ENCODE measurements at places on chromosomes 16 and 17. TPM values are rescaled to one million over a fixed set of nuclear protein-coding genes. Genes with fewer than 3 reads are reported as not detected.

The PRSS22 gene
- total RNA-seq, result not detected

The SP2 gene
- total RNA-seq, result 0.72 TPM

The HSD3B7 gene
- 9.4 TPM for total RNA-seq

The ASPHD1 gene
- 4.1 TPM for total RNA-seq

The SYNGR3 gene
- total RNA-seq, result 1.9 TPM

The GOT2 gene
- total RNA-seq, result 45.5 TPM

The TERB1 gene
- under 0.01 TPM for total RNA-seq

The GRIN2A gene
- under 0.01 TPM for total RNA-seq

- H3K4me1 ChIP-seq, result no peaks in the 10 kb centered on the region
- no peak overlapping the region for H3K4me3 ChIP-seq
- H3K36me3 ChIP-seq, result no peaks in the 10 kb centered on the region
Observed at GRCh38 chr16:55154262-55154661, 169.7 kb upstream of the IRX6 start.

- no peak overlapping the region for H3K27ac ChIP-seq
- H3K27me3 ChIP-seq, result no peaks in the 10 kb centered on the region
Observed at GRCh38 chr17:58334661-58335060, 6.1 kb upstream of the TSPOAP1 start.

- H3K27me3 ChIP-seq, result no peaks in the 10 kb centered on the region
- peaks cover 22% of the 10 kb centered on the region for H3K4me1 ChIP-seq
- H3K4me3 ChIP-seq, result no peak overlapping the region
- DNase-seq, result no peak
Observed at GRCh38 chr16:75086688-75087374, 29.7 kb downstream of the LDHD start.

DNA sequence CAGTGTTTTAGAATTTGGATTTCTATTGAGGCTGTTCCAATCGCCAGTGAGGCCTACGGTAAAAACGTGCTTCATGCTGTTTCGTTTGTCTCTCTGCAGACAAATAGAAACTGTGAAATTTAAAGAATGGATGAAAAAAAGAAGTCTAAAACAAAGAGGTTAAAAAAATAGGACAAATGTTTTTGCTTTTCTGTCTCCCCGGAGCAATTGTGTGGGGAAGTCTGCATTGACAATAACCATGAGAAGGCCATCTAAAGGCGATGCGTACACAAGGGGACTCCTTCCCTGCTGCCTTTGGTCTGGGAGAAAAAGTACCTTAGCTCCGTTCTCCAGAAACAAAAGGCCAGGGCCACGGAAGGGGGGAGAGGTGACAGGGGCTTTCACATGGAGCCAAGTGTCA lies 4.6 kb upstream of the ZFHX3 start:
- no peaks in the 10 kb centered on the region for H3K27me3 ChIP-seq
- H3K4me3 ChIP-seq, result no peak overlapping the region
- H3K36me3 ChIP-seq, result no peaks in the 10 kb centered on the region

DNA sequence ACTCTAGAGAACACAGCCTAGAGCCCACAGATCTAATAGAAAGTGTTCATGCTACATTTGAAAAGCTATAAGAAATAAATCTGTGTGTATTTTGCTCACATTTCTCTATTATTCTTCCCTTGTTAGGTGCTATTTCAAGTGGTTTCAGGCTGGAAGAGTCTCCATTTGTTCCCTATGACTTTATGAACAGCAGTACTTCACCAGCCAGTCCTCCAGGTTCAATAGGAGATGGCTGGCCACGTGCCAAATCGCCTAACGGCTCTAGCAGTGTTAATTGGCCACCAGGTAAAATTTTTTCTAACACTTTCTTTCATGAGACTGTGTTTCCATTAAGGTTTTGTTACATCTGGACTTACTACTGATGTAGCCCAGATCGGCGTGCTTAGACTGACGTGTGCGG lies 30.7 kb upstream of the SLC5A11 start:
- no peaks in the 10 kb centered on the region for H3K27me3 ChIP-seq
- DNase-seq, result no peak
- peaks cover 64% of the 10 kb centered on the region for H3K36me3 ChIP-seq
- peaks cover 5% of the 10 kb centered on the region for H3K4me1 ChIP-seq

GRCh38 chr16:20026361-20027072 lies 47.2 kb downstream of the GPR139 start:
- no peak overlapping the region for H3K4me3 ChIP-seq
- no peaks in the 10 kb centered on the region for H3K4me1 ChIP-seq
- H3K27me3 ChIP-seq, result no peaks in the 10 kb centered on the region
- no peak for DNase-seq

- no peak for DNase-seq
- no peaks in the 10 kb centered on the region for H3K4me1 ChIP-seq
- H3K4me3 ChIP-seq, result no peak overlapping the region
- H3K27ac ChIP-seq, result no peak overlapping the region
- H3K36me3 ChIP-seq, result no peaks in the 10 kb centered on the region
Observed at GRCh38 chr16:22633799-22634198, 123.1 kb downstream of the NPIPB5 start.

DNA sequence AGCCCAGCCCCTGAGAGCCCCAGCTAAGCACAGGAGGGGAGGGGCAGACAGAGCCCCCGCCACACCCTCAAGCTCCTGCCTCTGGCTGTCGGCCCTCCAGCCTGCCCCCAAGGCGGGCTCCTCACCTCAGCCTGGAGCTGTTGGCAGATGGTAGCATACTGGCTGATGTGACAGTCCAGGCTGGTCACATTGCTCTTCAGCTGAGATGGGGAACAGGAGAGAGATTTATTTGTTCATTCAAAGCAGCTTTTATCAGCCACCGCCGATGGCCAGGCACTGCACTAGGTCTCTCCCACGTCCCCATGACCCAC lies 14.8 kb downstream of the KIF18B start:
- H3K4me3 ChIP-seq, result no peak overlapping the region
- H3K27me3 ChIP-seq, result no peaks in the 10 kb centered on the region
- H3K27ac ChIP-seq, result no peak overlapping the region

- peak; percentile 94 for DNase-seq
- H3K27me3 ChIP-seq, result no peaks in the 10 kb centered on the region
- no peaks in the 10 kb centered on the region for H3K36me3 ChIP-seq
- H3K4me3 ChIP-seq, result peak overlapping the region; percentile 83
Observed at GRCh38 chr16:89921702-89922476, 1.3 kb upstream of the TUBB3 start.

DNA sequence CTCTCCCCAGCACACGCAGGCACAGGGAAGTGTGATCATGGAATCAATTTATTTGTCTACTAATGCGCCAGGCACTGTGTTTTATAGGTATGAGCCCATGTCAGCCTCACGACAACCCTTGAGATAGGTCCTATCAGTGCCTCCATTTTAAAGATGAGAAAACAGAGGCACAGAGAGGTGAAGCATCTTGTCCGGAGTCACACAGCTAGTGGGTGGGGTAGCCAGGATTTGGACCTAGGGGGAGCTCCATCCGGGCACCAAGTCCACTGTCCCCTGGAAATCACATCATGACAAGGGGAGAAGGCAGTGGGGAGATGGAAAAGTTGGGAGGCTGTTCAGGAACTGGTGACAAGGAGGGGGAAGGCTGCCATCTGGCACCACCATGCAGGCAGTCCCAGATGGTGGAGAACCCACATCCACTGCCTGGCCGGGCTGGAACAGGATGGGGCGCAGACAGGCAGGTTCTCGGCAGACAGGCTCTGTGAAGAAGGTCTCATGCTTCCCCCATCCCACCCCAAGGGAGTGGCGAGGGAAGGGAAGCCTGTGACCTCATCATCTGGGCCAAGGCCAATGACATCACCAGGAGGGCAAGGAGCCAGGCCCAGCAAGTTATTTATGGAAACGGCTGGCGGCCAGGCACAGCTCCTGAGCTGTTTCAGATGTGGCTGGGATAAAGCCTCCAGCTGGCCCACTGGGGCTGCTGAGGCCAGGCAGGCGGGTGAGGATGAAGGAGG lies 126.0 kb upstream of the SDK2 start:
- H3K36me3 ChIP-seq, result no peaks in the 10 kb centered on the region
- no peaks in the 10 kb centered on the region for H3K27me3 ChIP-seq
- no peak overlapping the region for H3K27ac ChIP-seq
- H3K4me1 ChIP-seq, result no peaks in the 10 kb centered on the region

- H3K4me1 ChIP-seq, result peaks cover 11% of the 10 kb centered on the region
- H3K4me3 ChIP-seq, result no peak overlapping the region
- no peak for DNase-seq
Observed at GRCh38 chr17:69716556-69716955, 302.1 kb downstream of the MAP2K6 start.

DNA sequence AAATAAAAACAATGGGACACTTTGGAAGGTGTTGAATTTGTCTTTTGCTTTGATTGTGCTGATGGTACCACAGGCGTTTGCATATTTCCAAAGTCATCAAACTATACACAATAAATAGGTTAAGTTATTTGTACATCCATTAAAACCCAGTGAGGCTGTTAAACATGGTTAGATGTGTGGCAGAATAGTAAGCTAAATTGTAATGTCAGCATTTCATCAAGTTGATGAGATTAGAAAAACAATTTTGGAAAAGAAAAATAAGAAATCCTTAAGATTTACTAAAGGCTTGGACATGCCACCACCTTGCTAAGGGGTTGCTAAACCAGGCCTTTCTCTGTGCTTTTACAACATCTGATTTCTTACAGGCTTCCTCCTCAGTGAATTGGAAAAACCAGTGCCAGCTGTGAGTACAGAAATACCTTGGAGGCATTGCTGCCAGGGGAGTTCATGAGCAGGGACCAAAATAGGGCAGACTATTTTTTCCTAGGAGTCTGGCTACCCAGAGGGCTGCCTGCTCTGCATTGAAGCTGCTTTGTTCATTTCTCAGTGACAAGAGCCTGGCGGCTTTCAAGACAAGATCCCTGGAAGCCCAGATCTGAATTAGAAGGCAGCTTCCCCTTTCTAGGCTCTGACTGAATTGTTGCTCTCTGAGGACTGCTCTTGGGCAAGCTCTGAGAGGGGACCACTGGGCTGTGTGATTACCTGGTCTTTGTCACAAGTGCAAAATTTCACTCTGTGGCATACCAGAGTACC lies 43.4 kb upstream of the CA10 start:
- H3K27ac ChIP-seq, result no peak overlapping the region
- H3K4me3 ChIP-seq, result no peak overlapping the region

DNA sequence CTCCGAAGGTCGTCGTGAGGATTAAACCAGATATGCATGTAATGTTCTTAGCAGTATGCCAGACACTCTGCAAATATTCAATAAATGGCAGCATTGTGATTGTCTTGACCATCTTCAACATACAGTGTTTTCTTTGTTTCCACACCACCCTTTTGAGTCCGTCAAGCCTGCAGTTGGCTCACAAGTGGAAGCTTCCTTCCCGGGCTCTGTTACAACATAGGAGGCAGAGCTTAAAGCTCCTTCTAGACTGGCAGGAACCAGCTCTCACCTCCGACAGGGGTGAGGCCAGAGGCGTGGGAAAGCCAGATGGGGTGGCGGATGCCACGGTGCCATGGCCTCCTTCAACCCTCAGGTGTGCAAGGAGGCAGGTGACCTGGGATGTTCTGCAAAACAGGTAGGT lies 138.3 kb downstream of the FOXL1 start:
- no peaks in the 10 kb centered on the region for H3K4me1 ChIP-seq
- H3K27ac ChIP-seq, result no peak overlapping the region
- H3K4me3 ChIP-seq, result no peak overlapping the region
- no peak for DNase-seq
- H3K27me3 ChIP-seq, result peaks cover 29% of the 10 kb centered on the region

- H3K4me3 ChIP-seq, result no peak overlapping the region
- peaks cover 7% of the 10 kb centered on the region for H3K4me1 ChIP-seq
- no peak for DNase-seq
- no peak overlapping the region for H3K27ac ChIP-seq
- no peaks in the 10 kb centered on the region for H3K36me3 ChIP-seq
- peaks cover 21% of the 10 kb centered on the region for H3K27me3 ChIP-seq
Observed at GRCh38 chr16:88926374-88926990, 50.5 kb downstream of the CBFA2T3 start.

- no peak overlapping the region for H3K4me3 ChIP-seq
- no peak overlapping the region for H3K27ac ChIP-seq
- 0 out of 2 replicates have a peak, but pooled peaks cover 2% of the 10 kb centered on the region for H3K4me1 ChIP-seq
- peaks cover 7% of the 10 kb centered on the region for H3K36me3 ChIP-seq
Observed at GRCh38 chr17:35094902-35095301, 24.8 kb downstream of the RAD51D start.

GRCh38 chr17:5297245-5297644 lies 15.2 kb downstream of the RABEP1 start:
- H3K27me3 ChIP-seq, result no peaks in the 10 kb centered on the region
- H3K36me3 ChIP-seq, result no peaks in the 10 kb centered on the region
- H3K27ac ChIP-seq, result no peak overlapping the region
- H3K4me1 ChIP-seq, result no peaks in the 10 kb centered on the region
- DNase-seq, result no peak

DNA sequence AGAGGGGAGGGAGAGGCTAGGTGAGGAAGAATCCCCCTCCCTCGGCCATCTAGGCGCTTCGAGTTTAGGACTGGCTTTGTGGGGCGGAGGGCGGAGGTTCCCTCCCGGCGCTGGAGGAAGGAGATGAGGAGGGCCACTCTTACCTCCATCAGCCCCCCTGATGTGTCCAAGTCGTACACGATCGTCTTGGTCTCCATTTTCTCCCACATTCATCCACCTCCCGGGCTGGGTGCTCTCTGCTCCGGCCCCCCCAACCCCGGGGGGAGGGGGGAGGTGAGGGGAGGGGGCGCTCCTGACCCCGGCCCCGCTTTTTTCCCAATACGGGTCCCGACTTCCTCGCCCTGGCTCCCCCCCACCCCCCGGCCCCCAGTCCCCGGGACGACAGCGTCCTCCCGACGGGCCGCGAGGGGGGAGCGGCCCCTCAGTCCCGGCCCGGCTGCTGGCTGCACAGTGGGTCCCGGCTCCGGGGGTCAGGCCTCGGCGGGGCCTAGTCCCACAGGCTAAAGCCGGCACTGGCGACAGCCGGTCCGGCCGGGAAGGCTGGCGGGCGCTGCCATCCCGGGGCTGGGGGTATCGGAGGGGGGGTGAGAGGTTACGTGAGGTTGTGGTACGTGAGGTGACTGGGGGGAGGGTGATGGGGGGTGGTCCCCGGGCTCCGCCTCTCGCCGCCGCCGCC lies 428 bp downstream of the PHF12 start:
- peak overlapping the region; percentile 91 for H3K27ac ChIP-seq
- H3K4me3 ChIP-seq, result peak overlapping the region; percentile 92
- H3K4me1 ChIP-seq, result peaks cover 3% of the 10 kb centered on the region

- peaks cover 28% of the 10 kb centered on the region for H3K27me3 ChIP-seq
- H3K4me1 ChIP-seq, result no peaks in the 10 kb centered on the region
- no peak overlapping the region for H3K27ac ChIP-seq
- H3K36me3 ChIP-seq, result no peaks in the 10 kb centered on the region
- DNase-seq, result peak; percentile 19
Observed at GRCh38 chr17:77959126-77959925, 823 bp downstream of the TNRC6C start.
